Stimulated activated CD8-positive, alpha-beta memory T cell treated with anti-CD3 and anti-CD28 coated beads, Interleukin-15, amount 100 ng/mL, for 4 hours (primary cell): ENCODE measurements at places on chromosomes 2 and 18.
A peak's percentile ranks its signal among the peaks of the same experiment; 100 is the strongest.

GRCh38 chr2:10579441-10579840 is 110.3 kb downstream of the NOL10 start:
- DNase-seq = no peak

- no peak for DNase-seq
Measured at GRCh38 chr18:44828080-44828479, 147.4 kb downstream of the SETBP1 start.

DNA sequence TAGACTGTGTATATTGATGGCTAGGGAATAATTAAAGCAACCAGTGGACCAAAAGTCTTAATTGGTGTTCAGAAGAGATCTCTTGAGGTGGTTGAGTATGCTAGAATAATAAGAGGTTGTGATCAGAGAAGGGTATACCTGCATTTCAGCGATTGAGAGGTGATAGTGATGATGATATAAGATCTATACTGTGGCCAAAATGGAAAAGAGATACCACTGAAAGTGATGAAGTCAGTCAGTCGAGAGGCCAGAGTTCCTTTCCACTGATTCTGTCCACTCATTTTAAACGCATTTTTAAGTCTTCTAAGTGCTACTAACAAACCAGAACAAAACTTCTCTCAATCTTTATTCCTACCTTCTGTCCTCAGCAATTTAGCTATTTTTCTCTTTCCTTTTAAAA is 32.9 kb downstream of the ACTR3 start:
- DNase-seq = no peak

GRCh38 chr18:48926420-48926857 is 24.3 kb downstream of the SMAD7 start:
- DNase-seq = no peak

GRCh38 chr2:174076975-174077374 is 111.8 kb upstream of the SP3 start:
- no peak for DNase-seq

DNA sequence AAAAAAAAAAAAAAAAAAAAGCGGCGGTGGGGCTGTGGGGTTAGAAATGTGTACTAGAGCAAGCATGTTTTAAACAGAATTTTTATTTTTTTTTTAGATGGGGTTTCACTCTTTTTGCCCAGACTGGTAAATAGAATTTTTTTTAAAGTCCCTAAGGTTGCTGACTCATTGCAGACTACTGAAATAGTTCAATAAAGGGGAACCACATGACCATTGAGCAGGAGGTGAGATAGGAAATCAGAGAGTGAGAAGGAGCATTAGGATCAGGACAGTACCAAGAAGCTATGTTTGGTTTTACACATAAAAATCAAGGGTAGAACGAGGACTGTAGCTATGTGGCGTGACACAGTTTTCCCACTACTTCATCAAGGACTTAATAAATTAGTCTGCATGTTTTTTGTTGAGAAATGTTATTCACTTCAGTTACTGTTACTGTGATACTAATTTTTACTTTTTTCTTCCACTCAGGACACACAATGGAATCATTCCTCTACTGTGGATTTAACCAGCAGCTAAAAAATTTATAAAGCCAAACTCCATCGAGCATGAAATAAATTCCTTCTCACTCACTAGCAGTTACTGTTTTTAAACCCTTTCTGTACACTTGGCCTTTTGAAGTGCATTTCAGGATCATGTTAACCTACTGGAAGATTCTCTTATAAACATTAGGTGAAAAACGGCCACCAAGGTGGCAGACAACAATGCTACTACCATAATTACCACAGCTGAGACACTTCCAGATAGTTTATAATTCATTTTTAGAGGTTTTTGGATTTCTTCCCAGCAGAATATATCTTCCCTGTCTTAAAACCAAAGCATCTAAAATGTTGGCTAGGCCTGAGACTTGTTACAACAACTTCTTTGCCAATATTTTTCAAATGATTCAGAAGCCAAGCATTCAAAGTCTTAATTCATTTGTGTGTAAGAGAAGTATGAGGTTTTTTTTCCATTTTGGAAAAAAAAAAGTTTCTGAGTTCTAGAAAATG is 33.2 kb downstream of the LAMA1 start:
- DNase-seq = no peak

DNA sequence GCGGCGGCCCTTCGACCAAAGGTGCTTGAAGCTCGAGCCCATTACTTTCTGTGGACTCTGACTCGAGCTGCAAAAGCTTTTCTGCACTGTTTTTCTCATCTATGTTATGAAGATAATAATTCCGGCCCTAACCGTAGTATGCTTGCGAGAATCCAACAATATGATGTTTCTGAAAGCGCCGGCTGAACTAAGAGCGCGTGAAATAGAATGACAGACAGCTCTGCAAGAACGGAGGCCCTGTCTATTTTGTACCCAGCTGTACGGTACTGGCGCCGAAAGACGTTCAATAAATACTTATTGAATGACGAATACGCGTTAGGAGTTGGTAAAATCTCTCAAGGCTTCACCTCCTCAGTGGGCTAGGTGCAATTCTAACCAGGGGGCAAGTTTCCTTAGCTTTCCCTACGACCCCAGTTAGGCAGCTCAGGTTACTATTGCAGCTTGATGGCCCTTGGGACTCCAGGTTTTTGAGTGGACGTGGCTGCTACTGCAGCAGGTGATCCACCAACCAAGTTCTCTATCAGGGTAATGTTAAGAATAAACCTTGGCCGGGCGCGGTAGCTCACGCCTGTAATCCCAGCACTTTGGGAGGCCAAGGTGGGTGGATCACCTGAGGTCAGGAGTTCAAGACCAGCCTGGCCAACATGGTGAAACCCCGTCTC is 570 bp downstream of the SCRN3 start:
- DNase-seq = no peak

- DNase-seq = no peak
Measured at GRCh38 chr2:20565623-20566236, 85.2 kb downstream of the HS1BP3 start.

GRCh38 chr18:2958819-2959298 is 54.1 kb downstream of the LPIN2 start:
- no peak for DNase-seq

- DNase-seq = peak; percentile 8
Measured at GRCh38 chr2:38750011-38750890, 910 bp downstream of the SRSF7 start.

GRCh38 chr2:140269000-140269399 is 1488.8 kb upstream of the NXPH2 start:
- no peak for DNase-seq

GRCh38 chr2:111618978-111619902 is 264.8 kb downstream of the ANAPC1 start:
- no peak for DNase-seq

- DNase-seq = no peak
Measured at GRCh38 chr2:135585586-135585985, 54.3 kb downstream of the R3HDM1 start.

DNA sequence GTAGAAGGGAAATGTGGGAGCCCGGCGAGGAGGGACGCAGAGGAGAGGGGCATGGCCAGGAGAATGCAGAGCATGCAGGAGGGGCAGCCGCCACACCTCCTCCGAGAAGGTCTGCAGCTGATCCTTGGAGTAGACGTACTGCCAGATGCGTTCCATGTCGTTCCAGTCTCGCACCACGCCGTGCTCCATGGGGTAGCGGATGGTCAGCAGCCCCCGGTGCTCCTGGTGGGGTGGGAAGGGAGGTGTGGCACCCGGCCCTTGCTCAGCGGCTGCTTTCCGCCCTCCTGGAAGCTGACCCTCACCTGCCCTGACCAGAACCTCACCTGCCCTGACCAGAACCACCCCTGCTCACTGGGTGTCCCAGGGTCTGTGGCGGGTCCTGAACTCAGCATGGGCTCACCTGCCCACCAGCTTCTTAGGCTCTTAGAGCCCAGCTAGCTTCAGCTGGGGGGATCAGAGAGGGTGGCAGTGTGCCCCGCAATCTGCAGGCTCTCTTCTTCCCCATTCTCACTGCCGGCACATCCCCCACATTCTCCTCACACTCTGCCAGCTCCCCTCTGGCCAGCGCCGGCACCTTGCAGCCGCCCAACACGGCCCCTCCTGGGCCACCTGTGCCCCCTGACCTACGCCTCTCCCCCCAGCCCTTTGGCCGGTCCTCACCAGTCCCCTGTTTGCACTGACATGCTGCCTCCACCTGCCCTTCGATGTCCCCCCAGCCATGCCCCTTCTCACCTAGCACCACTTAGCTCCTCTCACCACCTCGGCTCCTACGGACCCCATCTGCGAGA is 4.4 kb downstream of the ACTR1B start:
- no peak for DNase-seq

- DNase-seq = no peak
Measured at GRCh38 chr18:78722386-78722785, 257.2 kb upstream of the SALL3 start.

GRCh38 chr2:176405477-176405876 is 136.2 kb downstream of the MTX2 start:
- no peak for DNase-seq

- DNase-seq = no peak
Measured at GRCh38 chr18:7596147-7596546, 29.0 kb downstream of the PTPRM start.

GRCh38 chr2:38430597-38431207 is 53.6 kb upstream of the ATL2 start:
- no peak for DNase-seq

GRCh38 chr2:37880551-37880950 is 44.5 kb upstream of the RMDN2 start:
- no peak for DNase-seq

- no peak for DNase-seq
Measured at GRCh38 chr2:74423231-74424095, 1.9 kb downstream of the WDR54 start.

DNA sequence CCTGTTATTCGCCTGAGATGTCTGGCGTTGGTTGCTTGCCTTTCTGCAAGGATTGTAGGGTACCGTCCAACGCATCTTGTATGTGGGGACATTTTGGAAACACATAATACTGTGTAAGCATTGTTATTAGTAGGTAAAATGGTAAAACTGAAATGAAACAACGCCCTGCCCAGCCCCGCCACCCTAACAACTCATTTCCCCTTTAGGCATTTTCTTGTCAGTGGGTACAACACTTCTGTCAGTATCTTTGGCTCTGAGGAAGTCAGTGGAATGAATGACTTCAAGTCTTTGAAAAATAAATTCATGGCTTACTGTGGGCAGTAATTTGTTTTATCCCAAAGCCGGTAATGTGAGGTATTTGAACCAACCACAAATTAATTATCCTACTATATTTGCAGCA is 86.0 kb downstream of the FMNL2 start:
- DNase-seq = no peak

DNA sequence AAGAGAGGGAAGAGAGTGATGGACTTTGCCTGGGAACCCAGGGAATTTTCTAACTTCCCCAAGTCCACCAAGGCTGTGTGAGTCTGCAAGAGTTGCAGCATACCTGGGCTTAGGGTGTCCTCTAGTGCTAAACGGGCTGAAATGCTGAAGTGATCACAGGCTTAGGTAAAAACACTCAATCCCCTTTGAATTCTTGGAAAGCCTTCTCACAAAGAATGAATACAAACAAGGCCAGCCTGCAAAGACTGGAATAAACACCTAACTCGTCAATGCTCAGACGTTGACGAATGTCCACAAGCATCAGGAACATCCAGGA is 30.0 kb upstream of the BMP10 start:
- DNase-seq = no peak

GRCh38 chr18:51543658-51544155 is 346.2 kb upstream of the MEX3C start:
- DNase-seq = no peak

GRCh38 chr2:227000123-227000522 is 163.9 kb downstream of the COL4A4 start:
- DNase-seq = no peak

DNA sequence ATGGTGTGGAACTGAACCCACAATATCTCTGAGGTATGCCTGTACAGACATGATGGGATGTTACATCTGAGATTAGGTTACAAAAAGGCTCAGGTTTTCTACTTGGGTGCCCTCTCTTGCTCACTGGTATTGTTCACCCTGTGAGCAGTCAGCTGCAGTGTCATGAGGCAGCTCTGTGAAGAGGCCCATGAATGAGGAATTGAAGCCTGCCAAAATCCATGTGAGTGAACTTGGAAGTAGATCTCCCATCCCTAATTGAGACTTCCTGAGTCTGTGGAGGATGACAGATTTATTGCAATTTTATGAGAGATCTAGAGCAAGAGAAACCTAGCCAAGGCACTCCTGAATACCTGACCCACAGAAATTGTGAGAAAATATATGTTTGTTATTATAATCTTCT is 404.9 kb upstream of the ZEB2 start:
- no peak for DNase-seq

GRCh38 chr2:85259879-85260278 is 67.9 kb downstream of the TGOLN2 start:
- no peak for DNase-seq

DNA sequence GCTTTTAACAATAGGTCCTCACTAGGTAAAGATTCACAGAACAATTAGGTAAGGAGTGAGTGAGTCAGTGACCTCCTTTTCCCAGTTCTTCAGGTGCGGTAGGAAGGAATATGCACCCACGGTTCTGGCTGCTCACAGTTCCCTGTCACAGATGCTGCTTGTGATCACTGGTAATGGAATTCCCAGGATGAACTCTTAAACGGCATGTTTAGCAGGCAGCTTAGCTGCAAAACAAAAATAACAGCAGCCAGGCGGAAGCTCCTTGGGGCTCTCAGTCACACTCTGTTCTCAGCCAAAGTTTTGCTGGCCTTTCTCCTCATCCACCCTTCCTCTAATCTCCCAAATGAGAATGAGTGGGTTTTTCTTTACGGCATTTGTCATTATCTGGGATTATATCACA is 274.5 kb downstream of the MYT1L start:
- no peak for DNase-seq

- no peak for DNase-seq
Measured at GRCh38 chr18:25832001-25832604, 258.3 kb downstream of the SS18 start.

DNA sequence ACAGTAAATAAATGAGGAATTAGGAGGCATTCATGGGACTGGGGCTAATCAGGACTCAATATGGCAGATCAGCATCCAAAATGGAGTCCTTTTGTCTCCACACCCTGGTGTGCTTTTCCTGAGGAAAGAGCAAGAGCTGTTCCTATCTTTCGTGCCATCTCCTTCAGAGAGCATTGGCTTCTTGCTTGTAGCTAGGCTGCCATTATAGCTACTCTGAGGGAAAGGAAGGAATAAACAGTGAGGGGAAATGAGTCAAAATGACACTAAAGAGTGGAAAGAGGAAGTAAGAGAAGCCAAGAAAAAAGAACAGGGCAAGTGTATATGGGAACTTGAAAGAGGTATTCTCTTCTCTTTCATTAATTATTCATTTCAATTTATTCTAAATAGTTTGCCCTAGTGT is 8.4 kb upstream of the NMI start:
- DNase-seq = no peak

DNA sequence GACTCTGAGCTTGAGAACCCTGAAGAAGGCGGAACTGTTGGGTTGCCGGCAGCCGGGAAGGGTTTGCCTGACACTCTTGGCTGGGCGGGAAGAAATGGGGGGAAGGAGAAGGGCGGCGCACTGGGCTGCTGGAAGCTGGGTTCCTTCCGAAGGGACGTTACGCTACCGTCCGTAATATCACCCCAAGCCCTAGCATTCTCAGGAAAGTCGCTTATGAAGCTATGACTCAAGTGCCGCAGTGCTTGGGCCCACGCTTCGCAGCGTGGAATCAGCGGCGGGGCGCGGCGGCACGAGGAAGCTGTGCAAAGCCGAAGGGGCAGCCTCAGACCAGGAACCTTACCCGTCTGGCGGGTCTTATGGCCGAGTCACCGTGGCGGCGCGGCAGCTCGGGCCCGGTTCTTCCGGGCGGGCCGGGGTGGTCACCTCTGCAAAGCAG is 50.2 kb upstream of the SIGLEC15 start:
- peak; percentile 7 for DNase-seq

- no peak for DNase-seq
Measured at GRCh38 chr2:98025481-98026037, 29.8 kb upstream of the TMEM131 start.
